ENCODE measurements at places on chromosomes 7 and 10.

DNA sequence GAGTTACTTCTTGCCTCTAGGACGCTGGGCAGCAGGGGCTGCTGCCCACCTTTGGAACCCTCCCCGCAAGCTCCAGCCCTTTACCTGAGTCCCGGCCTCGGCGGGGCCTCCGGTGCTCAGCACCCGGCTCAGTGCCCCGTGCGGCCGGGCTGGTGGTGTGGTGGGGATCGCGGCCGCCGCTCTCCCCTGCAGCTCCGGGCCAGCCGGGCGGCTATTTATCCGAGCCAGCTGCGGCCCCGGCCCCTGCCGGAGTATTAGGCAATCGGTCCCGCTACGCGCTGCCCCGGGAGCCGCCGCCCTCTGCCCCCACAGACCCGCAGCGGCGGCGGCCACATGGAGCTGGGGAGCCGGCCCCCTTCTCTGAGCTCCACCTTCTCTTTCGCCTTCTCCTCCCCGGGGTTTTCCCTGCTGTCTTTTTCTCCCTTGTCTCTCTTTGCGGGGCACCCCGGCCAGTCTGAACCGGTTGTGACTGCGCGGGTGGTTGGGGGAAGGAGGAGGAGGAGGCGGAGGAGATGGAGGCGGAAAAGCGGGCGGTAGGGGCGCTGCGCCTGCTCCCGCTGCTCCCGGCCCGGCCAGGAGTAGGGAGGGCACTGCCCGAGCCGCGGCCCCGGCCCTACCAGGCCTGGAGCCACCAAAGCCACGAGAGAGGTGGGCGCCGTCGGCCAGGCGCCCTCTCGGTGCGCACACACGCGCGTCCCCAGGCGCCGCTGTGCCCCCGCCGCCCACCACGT lies at the start of gene SLC16A9:
Gene SLC16A9, minus strand, starts transcription at position 456 of the 731 bp plus-strand sequence. CDS start 25,559 bp downstream, outside the sequence.
- peak; percentile 74 for DNase-seq

GRCh38 chr7:73429215-73429614 lies 4.4 kb upstream of the FZD9 start:
- no peak for DNase-seq

DNA sequence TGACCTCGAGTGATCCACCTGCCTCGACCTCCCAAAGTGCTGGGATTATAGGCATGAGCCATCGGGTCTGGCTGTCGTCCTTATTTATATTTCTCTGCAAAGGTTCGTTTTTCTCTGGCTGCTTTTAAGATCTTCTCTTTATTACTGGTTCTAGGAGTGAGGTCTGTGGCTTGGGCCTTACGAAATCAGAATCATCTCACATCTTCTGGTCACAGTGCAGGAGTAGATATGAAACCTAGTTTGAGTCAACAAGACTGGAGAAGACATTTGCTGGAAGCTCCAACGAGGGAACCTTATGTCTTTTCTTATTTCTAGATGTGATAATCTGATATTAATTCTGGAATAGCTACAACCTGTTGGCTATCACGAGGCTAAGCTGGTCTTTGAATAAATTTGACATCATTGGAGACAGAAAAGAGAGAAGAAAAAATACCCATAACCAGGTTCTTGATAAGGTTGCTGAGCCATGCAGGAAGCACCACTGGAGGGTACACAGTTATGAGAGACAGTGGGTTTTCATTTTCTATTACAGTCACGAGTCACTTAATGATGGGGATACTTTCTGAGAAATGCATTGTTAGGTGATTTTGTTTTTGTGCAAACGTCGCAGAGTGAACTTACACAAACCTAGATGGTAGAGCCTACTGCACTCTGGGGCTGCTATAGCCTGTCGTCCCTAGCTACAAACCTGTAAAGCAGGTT lies 25.6 kb upstream of the IL15RA start:
- DNase-seq: no peak

DNA sequence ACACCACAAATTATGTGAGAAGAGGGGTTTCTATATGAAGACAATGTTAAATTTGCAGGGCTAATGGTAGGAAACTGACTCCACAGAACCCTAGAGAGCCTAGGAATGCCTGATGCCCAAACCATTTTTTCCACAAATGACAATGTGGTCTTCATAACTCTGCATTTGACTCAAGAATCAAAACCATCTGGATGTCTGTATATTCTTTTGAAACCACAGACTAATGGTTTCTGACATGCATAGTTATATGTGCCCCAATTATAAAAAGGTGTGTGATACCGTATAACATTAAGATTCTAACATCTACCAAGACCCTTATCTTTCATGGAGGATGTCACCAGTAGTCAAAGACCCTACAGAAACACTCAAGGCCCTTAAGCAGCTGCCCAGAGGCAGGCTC lies 20.3 kb downstream of the SEC61G start:
- DNase-seq: no peak

DNA sequence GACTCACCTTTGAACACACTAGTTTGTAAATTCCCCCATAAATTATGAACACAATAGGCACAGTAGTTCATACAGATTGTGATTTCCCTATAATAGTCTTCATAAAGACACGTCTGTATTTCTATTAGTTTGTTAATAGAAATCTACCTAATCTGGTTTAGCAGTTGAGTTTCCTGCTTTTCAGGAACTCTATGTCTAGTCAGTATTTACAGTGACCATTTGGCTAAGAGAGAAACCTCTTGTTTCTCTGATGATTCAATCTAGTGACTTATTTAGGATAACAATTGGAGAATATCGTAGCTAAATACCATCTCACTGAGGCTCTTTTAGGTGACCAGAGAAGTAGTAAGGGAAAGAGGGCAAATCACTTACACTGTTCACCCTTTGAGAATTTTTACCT lies 5.9 kb upstream of the HERPUD2 start:
- DNase-seq: no peak

GRCh38 chr10:116845823-116846222 lies 3.5 kb upstream of the ENO4 start:
- no peak for DNase-seq

DNA sequence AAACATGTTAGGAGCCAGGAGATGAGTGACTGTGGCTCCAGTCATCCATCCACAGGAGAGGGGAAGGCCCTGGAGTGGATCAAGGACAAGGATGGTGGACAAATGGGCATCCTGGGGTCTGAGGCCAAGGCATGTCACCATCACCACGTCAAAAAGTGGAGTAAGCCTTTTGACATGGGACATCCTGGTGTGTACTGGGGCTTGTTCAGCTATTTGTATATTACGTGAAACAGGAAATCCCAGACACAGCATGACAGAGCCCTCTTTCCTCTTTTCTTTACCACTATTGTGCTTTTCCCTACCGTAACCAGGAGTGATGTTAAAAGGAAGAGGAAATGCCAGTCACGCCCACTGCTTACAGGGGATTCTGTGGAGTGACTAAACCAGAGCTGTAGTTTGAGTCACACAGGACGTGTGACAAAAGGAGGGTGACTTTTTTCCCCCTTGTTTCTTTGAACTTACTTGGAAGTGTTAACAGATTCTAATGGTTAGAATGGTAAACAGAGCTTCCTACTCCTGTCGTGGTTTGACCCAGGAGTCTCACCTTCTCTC lies 15.4 kb downstream of the ACSL5 start:
- no peak for DNase-seq

DNA sequence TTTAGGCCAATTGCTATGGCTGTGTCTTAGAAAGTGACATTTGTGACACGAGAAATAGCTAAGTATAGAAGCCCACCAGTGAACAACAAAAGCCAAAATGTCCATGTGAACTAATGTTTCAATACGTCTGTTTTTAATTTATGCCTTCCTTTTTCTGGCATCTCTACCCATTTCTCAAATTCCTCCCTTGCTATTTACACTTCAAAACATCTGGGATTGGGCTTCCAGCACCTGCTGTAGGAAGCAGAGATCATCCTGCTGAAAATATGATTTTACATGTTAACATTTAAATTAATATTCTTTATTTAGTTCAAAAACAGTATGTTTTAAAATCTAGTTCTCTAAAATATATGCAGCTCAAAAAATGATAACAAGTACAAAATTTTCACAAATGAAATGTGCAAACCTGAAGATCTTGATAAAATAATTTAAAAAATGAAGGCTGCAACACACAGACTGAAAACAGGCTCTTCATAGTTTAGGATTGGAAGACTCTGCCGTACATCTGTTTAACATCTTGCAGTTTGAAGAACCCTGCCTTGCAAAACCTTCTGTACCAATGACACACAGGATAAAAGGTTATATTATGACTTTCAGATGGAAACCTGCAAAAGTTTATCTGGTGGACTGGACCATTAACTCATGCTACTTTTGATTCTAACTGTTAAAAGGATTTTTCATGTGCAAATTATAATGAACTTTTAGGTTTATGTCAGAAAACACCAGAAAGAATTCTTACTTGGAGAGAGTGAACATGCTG lies 408.4 kb downstream of the SUGCT start:
- no peak for DNase-seq

DNA sequence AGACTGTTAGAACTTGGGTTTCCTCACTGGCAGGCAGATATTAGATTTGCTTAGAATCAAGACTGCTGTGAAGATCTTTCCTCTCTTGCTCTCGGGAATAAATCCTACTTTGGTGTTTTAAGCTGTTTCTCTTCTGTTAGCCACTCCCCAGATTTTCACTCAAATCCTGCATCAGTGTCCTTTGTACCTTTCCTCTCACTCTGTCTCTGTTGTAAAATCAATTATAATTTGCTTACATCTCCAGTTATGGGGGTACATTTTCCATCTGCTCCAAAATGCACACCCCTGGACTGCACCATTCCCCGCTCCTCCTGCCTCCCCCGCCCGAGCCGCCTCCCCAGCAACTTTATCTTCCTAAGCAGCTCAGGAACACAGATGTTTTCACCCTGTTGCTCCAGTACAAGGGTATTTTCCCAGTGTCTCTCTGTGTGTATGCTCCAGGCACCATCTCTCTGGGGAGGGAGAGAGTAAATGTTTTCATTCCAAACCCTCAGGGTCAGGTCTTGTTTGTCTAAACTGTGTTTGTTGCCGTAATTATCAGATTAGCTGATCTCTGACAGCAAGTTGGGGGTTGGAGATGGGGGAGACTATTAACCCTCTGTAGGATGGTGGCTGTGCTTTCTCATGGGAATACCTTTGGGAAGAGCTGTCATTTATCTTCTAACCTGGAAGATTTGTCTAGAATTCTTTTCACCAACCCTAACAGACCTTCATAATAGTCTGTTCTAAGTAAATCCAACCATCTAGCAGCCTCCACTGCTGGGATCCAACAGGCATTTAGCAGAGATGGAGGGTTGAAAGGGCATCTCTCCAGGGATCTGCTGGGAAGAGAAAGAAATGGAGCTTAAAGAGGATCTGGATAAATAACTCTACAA lies 20.4 kb upstream of the GOT1 start:
- no peak for DNase-seq

DNA sequence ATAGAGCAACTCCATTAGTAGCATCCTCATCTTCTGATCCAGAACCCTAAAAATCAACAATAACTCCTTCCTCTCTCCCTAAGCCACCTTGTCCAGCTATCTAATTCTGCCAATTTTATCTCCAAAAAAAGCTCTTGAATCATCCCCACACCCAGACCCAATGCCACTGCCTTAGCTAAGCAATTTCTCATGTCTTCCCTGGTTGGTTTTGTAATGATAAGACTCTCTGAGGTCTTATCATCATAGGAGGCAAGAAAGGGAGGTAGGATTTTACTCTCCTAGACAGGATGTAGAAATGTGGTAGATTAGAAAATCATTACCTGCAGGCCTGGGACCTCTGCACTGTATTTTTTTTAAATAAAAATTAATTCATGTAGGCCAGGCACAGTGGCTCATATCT lies 283.5 kb upstream of the NEBL start:
- no peak for DNase-seq

- no peak for DNase-seq
These were observed 278.5 kb downstream of the BICC1 start for GRCh38 chr10:58791137-58791536.

GRCh38 chr7:2411049-2411448 lies 7.6 kb downstream of the CHST12 start:
- DNase-seq: no peak

GRCh38 chr10:132427006-132427771 lies 30.2 kb downstream of the PWWP2B start:
- DNase-seq: no peak

- no peak for DNase-seq
These were observed 189.7 kb upstream of the PPP1R3A start for GRCh38 chr7:114108510-114108909.

DNA sequence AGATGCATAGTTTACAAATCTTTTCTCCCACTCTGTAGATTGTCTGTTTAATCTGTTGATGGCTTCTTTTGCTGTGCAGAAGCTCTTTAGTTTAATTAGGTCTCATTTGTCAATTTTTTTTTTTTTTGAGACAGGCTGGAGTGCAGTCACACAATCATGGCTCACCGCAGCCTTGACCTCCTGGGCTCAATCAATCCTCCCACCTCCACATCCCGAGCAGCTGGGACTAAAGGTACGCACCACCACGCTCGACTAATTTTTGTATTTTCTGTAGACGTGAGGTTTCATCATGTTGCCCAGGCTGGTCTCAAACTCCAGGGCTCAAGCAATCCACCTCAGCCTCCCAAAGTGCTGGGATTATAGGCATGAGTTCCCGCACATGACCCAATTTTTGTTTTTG lies 1655.8 kb downstream of the REEP3 start:
- no peak for DNase-seq

GRCh38 chr7:155778349-155778748 lies 33.9 kb downstream of the SHH start:
- no peak for DNase-seq

- DNase-seq: no peak
These were observed 498.9 kb downstream of the PARD3 start for GRCh38 chr10:34316154-34316553.

DNA sequence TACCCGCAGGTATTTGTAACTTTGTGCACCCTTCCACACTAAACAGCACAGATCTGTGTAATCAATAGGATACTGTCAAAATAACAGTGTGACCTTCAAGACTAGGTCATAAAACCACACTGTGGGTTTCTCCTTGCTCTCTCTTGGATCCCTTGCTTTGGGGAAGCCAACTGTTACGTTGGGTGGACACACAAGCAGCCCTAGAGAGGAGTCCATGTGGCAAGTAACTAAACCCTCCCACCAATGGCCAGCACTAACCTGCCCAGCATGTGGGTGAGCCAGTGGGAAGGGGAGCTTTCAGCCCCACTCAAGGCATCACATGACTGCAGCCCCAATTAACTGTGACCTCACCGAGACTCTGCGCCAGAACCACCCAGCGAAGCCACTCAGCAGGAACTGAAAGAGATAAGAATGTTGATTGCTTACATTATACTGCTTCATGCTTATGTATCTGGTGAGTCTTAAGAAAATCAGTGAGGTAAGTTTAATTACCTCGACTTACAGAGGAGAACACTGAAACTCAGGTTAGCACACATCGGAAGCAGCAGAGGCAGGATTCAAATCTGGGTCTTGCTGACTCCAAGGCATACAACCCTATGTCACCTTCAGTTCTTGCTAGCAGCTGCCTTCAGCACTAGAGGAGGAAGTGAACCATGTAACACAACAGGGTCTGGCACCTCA lies 9.4 kb upstream of the ZC3HAV1 start:
- DNase-seq: no peak

DNA sequence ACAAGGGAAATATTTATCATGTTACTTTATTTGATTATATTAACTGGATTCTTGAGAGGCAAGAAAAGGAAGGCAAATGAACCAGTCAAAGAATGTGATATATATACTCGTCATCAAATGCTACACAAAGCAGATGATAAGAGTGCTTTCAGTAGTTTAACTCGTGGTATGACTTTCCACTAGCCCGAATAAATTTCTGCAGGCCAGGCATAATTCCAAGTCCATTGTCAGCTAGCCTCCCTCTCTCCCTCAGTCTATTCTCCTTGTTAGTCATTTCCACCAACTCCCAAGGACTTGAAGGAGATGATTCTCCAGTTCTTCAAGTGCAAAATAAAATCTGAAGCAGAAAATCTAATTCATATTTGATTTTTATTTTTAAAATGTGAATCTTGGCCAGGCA lies 190.5 kb downstream of the GLI3 start:
- DNase-seq: no peak

- DNase-seq: no peak
These were observed 4.4 kb downstream of the IFIT3 start for GRCh38 chr10:89332123-89332633.

Data from Right ventricle myocardium inferior (tissue), 1 donor.